ENCODE measurements at places on chromosomes 6 and 20.

- no peak for DNase-seq
Measured at GRCh38 chr6:34152042-34152524, 6.2 kb upstream of the GRM4 start.

GRCh38 chr6:68911811-68912210, 276.7 kb downstream of the ADGRB3 start:
- no peak for DNase-seq

GRCh38 chr20:36881888-36882287, 6.0 kb downstream of the TLDC2 start:
- peak; percentile 67 for DNase-seq

GRCh38 chr20:2822073-2822472, 5.9 kb downstream of the TMEM239 start:
- DNase-seq = no peak

DNA sequence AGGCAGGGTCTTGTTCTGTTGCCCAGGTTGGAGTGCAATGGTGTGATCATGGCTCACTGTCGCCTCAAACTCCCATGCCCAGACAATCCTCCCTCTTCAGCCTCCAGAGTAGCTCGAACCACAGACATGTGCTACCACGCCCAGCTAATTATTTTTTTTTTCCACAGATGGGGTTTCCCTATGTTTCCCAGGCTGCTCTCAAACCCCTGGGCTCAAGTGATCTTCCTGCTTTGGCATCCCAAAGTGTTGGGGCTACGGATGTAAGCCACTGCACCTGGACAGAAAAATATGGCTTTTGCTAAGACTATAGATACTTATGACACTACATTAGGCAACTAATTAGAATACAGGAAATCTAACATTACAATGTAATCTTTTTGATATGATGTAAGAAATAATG, 17.9 kb downstream of the RNF24 start:
- no peak for DNase-seq

GRCh38 chr20:4894409-4894808, 106.9 kb downstream of the SLC23A2 start:
- DNase-seq = no peak

GRCh38 chr20:11797156-11797555, 120.5 kb upstream of the BTBD3 start:
- DNase-seq = no peak

DNA sequence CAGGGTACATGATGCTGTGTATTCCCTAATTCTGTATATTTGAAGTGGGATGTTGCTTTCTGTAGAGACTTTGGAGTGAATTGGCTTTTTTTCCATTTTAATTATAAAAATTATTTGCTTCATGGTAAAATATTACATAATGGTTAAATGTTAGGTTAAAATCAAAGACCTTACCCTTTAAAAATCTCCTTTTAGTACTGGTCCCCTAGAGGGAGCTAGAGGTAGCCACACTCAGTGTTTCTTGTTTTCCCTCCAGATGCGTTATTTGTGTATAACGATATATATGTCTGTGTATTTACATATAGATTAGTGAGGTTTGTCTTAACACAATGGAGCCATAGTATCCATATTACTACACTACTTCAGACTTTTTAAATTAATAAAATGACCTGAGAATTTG, 146.7 kb downstream of the PLCB4 start:
- DNase-seq = peak; percentile 54

Measured in T47D (cell line).